Fibroblast of skin of left biceps (primary cell): ENCODE measurements at places on chromosomes 5 and 9.

DNA sequence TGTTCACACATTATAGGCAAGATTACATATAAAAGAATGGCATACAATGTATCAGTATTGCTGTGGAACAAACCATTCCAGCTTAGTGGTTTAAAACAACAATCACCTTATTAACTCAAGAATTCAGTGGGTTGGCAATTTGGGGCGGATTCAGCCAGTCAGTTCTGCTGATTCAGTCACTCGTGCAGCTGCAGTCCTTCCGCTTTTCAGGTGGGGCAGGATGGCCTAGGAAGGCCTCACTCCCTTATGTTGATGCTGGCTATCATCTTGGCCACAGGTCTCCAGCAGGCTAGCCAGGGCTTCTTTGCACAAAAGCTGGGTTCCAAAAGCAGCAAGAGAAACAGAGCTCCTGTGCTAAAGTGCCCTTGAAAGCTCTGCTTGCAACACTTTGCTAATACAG lies 150.6 kb downstream of the MCTP1 start:
- DNase-seq = no peak

DNA sequence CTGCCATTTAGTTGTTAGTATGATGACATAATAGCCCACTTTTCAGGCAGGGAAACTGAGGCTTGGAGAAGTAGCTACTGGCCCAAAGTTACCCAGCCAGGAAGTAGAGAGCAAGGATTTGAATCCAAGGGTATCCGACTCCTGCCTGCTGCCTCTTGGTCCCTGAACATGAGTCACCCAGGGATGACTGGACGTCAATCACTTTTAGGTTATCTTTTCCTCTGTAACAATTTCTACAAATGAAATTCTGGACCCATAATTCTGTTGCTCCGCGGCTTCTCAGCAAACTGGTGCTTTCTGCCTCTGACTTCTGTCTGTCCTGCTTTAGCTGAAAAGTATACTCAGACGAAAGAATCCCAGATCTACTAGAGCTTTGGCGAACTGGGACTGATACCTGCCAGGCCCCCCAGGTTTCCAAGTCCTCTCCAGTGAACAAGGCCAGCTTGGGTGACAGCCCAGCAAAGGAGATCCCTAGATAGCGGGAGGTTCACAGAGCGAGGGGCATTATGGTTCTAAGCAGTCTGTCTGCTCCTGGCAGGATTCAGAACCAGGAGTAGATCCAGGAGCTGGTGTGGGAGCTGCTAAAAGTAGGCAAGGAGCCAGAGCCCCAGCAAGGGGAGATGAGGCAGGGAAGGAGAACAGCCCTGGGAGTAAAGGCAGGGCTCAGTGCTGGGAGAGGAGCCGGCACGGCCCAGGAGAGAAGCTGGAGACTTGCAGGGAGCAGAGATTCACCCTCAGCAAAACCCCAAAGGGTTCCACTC lies 20.6 kb downstream of the OLFML2A start:
- DNase-seq = no peak

DNA sequence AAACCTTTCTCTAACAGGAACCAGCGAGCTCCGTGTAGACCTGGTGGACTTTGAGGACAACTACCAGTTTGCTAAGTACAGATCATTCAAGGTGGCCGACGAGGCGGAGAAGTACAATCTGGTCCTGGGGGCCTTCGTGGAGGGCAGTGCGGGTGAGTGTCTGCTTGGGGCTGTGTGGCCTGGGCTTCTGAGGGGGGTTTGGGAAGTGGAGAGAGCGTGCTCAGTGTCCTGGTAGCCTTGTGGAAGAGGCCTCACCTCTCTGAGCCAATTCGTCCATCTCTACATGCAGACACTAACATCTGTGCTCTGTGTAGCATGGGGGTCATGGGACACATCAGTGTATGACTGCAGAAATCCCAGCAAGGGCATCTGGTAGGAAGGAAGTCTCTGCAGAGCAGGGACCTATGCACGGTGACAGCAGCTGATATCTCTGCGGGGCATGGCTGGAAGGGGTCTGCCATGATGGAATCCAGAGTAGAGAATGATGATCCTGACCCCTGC lies 5.9 kb downstream of the FCN2 start:
- no peak for DNase-seq

- no peak for DNase-seq
These were observed 35.0 kb upstream of the SLC6A3 start for GRCh38 chr5:1480217-1480616.

DNA sequence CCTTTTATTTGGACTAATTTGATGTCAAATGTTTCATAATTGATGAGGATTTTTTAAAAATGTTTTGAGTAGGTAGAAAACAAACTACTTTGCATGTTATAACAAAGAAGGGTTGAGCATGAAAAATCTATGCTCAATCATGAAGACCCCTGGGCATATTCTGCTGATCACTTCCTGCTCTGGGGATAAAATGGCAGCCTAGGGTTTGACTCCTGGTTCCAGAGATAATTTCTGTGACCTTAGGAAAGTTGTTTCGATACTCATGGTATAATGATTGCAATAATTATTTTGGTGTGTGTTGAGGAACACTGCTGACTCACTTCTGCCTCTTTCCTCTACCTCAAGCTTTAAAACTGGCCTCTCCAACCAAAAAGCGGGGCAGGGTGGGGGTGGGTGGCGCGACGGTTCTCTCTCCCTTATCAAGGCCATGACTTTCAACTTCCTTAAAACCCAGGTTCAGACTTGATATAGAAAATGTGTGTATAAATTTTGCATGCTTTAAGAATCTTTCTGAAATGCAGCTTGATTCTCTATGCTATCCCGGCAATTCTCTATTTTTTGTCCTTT lies 6.0 kb upstream of the PIP5K1B start:
- DNase-seq = no peak

GRCh38 chr5:568809-569208 lies 43.3 kb upstream of the CEP72 start:
- DNase-seq = no peak

- DNase-seq = no peak
These were observed at the start of gene PHYHD1 for GRCh38 chr9:128920381-128921058. PHYHD1 (plus strand) TSS chr9:128920982; CDS start chr9:128922324, 1,342 bp downstream.

DNA sequence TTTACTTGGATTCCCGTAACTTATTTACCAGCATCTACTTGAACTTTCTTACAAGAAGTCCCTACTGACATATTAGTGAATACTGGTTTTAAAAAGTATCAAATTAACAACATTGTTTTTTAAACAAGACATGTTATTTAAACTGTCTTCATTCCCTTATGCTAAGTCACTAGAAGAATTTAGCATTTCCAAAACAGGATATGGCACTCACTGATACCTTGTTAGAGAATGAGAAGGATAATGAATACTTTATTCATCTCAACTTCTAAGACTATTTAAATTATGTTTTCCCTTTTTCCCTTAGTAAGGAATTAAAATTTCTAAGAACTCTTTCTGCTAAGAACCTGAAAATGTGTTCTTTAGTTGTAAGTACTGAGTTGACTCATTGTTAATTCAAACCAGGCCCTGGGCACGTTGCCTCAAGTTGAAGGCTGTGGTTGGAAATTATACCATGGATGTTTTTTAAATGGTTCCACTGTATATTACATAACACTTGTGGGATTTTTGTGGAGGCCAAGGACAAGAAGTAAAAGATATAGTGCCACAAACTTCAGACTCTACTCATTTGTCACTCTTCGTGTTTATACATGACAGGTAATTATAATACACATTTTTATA lies 219.0 kb upstream of the EDIL3 start:
- DNase-seq = peak; percentile 94

- peak; percentile 30 for DNase-seq
These were observed 162.2 kb downstream of the SREK1 start for GRCh38 chr5:66306105-66306843.

DNA sequence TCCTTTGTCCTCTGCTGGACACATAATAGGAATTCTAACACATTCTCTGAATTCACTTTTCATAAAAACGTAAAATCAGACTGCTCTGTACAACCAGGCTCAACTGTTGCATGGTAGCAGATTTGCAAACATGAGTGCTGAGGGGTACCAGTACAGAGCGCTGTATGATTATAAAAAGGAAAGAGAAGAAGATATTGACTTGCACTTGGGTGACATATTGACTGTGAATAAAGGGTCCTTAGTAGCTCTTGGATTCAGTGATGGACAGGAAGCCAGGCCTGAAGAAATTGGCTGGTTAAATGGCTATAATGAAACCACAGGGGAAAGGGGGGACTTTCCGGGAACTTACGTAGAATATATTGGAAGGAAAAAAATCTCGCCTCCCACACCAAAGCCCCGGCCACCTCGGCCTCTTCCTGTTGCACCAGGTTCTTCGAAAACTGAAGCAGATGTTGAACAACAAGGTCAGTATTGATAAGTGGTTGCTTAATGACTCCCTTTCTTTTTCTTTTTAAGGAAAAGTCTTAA lies 11.1 kb downstream of the PIK3R1 start:
- DNase-seq = no peak

GRCh38 chr5:174481737-174482136 lies 242.6 kb upstream of the MSX2 start:
- no peak for DNase-seq

GRCh38 chr9:9998491-9999287 lies 614.1 kb downstream of the PTPRD start:
- DNase-seq = no peak

- no peak for DNase-seq
These were observed 32.0 kb upstream of the GTF2H2C start for GRCh38 chr5:69528035-69528434.

- no peak for DNase-seq
These were observed 81.8 kb upstream of the MAMDC2 start for GRCh38 chr9:69961843-69962242.

GRCh38 chr5:50763351-50763750 lies 96.9 kb downstream of the PARP8 start:
- DNase-seq = no peak

DNA sequence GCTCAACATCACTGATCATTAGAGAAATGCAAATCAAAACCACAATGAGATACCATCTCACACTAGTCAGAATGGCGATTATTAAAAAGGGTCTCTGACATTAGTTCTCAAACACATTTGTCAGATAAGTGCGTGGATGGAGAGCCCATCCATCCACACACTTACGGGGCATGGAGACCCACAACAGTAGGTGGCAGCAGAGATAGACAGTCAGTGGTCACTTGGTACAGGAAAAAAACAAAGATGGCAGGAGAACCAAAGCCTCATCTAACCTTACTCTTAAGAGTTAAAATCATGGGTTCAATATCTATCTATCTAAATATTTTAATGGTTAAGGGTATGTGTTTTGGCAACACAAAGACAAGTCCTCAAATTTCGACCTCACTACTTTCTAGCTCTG lies 1378.7 kb upstream of the C9orf72 start:
- no peak for DNase-seq

GRCh38 chr5:33148076-33148513 lies 292.7 kb upstream of the TARS1 start:
- DNase-seq = peak; percentile 70

- DNase-seq = no peak
These were observed 30.5 kb downstream of the ANKRA2 start for GRCh38 chr5:73534971-73535370.

- no peak for DNase-seq
These were observed 88.2 kb downstream of the PTPN3 start for GRCh38 chr9:109409773-109410397.

- DNase-seq = no peak
These were observed 76.5 kb upstream of the IL7R start for GRCh38 chr5:35780236-35780635.

DNA sequence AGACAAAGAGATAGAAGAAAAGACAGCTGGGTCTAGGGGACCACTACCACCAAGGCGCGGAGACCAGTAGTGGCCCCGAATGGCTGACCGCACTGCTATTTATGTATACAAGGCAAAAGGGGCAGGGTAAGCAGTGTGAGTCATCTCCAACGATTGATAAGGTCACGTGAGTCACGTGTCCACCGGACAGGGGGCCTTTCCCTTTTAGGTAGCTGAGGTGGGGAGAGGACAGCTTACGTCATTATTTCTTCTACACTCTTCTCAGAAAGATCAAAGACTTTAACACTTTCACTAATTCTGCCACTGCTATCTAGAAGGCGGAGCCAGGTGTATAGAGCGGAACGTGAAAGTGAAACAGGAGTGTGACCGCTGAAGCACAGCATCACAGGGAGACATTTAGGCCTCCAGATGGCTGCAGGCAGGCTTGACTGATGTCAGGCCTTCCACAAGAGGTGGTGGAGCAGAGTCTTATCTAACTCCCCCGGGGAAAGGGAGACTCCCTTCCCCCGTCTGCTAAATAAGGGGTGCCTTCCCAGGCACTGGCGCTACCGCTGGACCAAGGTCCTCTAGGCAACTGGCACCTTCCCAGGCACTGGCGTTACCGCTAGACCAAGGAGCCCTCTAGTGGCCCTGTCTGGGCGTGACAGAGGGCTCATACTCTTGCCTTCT lies 6.1 kb upstream of the PRR16 start:
- no peak for DNase-seq

- DNase-seq = no peak
These were observed 66.6 kb downstream of the NPR3 start for GRCh38 chr5:32777733-32778132.

- DNase-seq = peak; percentile 3
These were observed 431.6 kb downstream of the IRX1 start for GRCh38 chr5:4027088-4027734.

- DNase-seq = no peak
These were observed 77.8 kb downstream of the SECISBP2 start for GRCh38 chr9:89395931-89396710.

DNA sequence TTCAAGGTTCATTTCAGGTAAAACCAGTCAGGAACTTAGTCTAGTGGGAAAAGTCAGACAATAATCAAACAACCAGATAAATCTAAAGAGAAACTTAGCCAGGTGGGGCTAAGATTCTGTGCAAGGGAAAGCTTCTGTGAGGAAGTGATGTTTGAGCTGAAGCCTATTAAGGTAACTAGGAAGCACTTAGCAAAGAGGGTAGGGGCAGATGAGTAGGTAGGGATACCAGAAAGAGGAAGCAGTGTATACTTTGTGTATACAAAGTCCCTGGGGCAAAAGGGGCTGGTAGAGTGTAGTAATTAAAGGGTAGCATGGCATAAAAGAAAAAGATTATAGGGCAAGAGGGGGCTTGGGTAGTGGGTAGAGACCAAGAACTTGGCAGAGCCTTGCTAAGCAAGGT lies 3.6 kb upstream of the SPATA24 start:
- DNase-seq = no peak

GRCh38 chr9:134614256-134614655 lies 27.3 kb upstream of the COL5A1 start:
- DNase-seq = no peak

GRCh38 chr9:35110327-35110761 lies 5.3 kb downstream of the ATOSB start:
- no peak for DNase-seq

GRCh38 chr5:154228696-154229095 lies 38.2 kb downstream of the GALNT10 start:
- no peak for DNase-seq

- no peak for DNase-seq
These were observed 513.2 kb downstream of the NFIB start for GRCh38 chr9:13800776-13801175.

- no peak for DNase-seq
These were observed 233.8 kb downstream of the PIK3R1 start for GRCh38 chr5:68449380-68449779.

GRCh38 chr9:18067548-18068120 lies 406.3 kb upstream of the ADAMTSL1 start:
- no peak for DNase-seq
